Suppressor macrophage treated with lipopolysaccharide for 1 hour (primary cell): ENCODE measurements at places on chromosomes 2 and 18.

DNA sequence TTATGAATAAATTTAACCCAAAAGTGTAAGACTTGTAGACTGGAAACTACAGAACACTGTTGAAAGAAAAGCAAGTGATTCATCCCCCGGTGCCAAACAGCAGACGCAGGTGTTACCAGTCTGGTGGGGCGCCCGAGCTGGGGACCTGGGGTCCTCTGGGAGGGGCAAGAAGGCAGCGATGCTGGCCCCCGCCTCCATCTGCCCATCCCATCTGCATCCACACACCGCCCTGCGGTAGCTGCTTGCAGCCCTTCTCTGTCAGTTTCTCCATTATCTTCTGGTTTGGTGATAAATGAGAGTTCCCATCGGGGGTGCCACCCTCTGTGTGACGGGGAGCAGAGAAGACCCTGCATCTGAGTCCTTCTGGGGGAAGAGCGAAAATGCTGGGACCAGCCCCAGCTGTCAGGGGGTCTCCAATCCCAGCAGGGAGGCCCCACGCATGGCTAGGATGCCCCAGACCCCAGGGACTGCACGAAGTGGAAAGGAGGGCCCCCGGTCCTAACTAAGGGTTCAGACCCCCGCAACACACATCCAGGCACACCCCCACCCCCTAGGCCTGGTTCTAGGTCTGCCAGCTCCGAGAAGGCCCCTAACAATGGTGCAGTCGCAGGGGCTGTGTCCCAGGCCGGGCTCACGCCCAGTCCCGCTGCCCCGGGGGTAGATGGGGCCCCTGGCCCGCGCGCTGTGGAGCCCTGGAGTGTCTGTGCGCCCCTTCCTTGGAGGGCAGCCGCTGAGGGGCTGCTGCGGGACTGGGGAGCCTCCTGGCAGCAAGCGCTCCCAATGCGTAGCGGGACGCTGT, 686 bp upstream of the RGPD8 start:
- no peak for DNase-seq

DNA sequence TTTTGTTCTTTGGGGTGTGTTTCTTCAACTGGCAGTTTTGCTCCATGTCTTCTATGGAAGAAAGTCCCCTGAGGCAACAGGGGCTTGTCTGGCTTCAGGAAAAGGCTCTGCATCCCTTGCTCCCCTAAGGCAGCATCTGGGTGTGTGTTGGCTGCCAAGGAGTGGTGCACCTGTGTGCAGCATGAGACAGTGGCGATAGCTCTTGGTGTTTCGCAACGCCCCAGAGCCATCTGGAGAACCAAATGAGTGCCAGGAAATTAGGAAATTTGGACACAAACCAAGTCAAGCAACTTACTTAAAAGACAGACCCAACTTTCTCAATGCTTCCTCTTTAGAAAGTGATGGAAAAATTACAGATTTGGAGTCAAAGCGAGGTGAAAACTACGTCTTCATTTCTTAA, 1044.4 kb upstream of the CNTNAP5 start:
- no peak for DNase-seq

DNA sequence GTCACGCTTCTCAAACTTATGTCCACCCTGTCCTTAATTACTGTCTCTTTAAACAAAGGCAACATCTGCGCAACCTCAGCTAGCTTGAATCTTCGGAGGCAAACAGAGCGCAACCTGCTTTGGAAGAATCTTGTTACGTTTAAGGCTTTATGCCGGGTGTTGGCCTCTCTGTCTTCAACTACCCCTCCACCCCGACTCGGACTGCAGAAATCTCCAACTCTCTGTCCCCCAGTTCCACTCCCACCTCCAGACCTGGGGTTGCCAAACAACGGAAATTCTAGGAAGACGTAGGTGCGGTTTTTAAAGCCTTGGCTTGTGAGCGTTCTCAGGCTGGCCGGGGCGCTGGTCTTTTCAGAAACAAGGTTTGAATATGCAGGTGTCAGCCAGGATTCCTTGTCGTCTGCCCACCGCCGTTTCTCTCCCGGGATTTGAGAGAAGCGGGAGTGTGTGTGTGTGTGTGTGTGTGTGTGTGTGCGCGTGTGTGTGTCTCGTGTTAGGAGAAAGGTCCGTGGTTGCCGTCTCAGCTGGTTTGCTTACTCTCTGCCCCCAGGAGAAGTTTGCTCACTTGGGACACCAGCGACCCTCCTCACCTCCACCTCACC, 1.1 kb upstream of the ONECUT2 start:
- no peak for DNase-seq

GRCh38 chr2:117127680-117128079, 686.8 kb upstream of the DDX18 start:
- DNase-seq: no peak

DNA sequence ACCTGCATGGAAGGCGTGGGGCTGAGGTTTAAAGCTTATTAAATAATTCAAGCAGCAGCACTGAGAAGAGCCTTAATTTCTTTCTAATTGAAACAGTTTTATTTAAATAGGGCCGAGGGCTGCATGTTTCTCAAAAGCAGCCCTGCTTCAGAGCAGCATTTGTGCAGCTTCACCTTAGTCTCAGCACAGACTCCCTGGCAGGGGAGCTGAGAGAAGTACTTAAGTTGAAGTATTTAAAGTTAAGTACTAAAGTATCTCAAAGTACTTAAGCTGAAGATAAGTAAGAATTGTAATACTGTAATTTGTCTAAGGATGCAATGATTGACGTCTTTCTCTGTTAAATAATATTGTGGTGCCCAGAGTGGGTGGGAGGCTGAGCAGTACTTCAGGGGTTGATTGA, 31.4 kb downstream of the IMPA2 start:
- no peak for DNase-seq

- DNase-seq: peak; percentile 85
Observed at GRCh38 chr2:224025874-224026273, 13.2 kb downstream of the SERPINE2 start.

DNA sequence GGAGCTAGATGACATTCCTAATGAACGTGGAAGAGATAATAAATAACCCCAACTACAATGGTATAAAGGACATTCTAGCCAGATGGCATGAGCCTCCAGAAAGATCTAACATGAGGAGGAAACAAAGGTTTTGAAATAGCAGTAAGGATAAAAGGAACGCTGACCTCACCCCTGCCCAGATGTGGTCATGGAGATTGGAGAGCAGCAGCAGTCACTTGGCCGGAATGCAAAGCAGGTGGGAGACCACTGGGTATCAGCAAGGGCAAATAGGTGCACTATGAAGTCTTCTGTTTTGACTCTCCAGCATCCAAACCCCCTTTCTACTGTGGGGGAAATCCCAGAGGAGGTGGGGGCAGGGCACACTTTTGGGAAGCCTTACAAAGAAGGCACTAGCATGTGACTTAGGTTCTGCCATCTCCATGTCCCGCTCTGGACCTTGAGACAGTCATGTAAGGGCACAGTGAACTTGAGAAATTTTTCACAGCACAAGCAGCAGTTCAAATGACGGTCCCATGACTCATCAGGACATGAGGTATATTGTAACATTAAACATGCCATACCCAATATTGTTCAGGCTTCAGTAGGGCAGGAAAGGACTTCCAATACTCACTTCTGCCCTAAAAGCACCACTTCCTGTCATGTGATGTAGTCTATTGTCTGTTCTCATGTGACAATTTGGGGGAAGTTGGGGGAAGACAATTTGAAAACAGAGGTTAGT, 55.2 kb downstream of the METTL4 start:
- DNase-seq: peak; percentile 84

GRCh38 chr2:187499941-187500532, 52.0 kb upstream of the CALCRL start:
- DNase-seq: peak; percentile 76

GRCh38 chr2:199662255-199662654, 188.7 kb downstream of the FTCDNL1 start:
- DNase-seq: no peak

GRCh38 chr18:78721238-78721875, 258.3 kb upstream of the SALL3 start:
- DNase-seq: no peak

DNA sequence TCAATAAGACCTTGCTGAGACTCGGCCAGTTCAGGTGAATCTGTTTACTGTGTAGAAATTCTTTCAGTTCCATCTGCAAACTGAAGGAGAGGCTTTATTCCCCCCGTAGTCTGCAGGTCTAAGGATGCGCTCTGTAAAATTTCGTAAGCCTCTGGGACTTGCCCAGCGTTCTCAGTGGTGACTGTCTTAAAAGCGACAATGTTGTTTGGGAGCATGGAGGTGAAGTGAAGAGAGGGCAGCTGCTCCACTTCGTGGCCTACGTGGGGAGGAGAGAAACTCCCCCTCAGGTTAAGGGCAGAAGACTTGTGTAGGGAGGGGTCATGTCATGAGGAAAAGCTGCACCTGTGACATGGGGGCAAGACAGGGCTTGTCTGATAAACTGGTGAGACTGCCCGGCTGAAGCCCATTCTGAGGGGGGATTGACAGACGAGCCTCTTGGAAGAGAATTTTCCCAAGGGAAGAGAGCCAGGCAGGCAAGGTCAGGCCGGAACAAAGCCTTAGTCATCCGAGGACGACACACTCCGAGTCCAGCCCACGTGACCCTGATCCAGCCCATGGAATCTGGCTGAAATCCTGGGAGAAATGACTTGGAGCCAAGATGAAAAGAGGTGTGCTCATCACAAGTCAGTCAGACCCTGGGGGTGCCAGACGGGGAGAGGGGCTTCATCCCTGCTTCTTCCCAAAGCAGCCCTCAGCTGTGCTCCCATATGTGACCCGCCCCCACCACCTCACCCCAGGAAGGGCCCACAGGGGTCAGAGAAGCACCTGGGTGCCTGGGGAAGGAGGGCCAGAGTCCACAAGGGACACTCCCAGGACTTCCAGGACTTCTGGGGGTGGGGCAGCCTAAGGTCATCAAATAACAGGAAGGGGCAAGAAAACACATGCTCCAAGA, 88.5 kb upstream of the SH3BP4 start:
- no peak for DNase-seq

GRCh38 chr2:206627632-206628031, 14.7 kb upstream of the FAM237A start:
- DNase-seq: no peak

DNA sequence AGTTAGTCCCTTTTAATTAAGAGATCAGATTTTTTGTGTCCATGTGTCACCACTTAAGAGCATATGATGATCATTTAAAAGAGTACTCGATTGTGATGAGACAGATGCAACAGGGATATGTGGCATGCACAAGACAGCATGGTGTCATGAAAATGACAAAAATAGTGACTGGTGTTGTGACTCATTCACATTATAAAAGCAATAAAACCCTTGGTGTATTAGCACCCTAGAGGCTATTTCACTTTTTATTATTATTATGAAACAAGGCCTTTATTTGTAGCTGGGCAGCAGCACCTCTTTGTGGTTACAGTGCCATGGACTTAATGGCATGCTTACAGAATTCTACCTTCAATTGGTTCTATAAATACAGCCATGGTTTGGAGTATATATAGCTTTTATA, 1296.0 kb upstream of the ZEB2 start:
- DNase-seq: peak; percentile 35

GRCh38 chr2:56680971-56681631, 497.3 kb downstream of the CCDC85A start:
- DNase-seq: no peak

DNA sequence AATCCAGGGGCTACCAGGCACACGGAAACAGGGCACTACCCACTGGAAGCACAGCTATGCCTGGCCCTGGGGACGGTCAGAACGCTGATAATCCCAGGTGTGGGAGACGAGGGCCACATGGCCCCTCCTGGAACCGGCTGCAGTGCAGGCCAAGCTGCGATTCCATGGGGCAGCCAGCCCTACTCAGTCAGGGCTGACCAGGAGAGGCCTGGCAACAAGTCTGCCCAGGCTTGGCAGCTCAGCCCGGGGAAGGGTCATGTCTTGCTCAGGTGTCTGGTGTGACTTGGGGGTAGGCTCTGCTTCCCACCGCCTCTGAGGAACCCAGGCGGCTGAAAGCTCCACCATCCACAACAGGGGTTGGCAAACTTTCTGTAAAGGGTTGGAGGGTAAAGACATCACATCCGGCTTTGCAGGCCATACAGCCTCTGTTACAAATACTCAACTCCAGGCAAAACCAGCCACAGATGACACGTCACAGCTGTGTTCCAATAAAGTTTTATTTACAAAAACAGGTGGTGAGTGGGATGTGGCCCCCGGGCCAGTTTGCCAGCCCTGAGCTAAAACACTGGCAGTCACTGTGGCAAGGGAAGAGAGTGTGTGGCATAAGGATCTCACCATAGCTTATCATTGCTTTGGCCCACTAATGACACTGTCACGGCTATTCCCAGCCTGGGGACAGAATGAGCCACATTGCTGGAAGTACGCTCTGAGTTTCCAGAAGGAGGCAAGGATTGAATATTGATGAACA, 85.2 kb downstream of the NDUFA10 start:
- no peak for DNase-seq

DNA sequence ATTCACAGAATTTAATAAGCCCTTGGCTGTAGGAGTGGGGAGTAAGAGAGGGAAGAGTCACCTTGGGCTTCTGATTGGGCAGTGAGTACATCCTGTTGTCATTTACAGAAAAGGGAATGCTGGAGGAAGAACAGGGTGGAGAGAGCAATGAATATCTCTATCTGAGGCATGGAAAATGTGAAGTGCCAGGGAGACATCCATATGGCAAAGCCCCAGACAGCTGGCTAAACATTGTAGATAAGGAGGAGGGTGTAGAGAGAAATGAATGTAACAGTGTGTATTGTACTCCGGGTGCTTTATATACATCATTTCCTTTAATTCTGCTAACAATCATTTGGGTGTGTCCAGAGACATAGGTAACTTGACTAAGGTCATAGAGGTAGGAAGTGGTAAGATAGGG, 103.5 kb downstream of the UPP2 start:
- DNase-seq: no peak

- no peak for DNase-seq
Observed at GRCh38 chr18:48546396-48546795, 7.6 kb downstream of the CTIF start.

DNA sequence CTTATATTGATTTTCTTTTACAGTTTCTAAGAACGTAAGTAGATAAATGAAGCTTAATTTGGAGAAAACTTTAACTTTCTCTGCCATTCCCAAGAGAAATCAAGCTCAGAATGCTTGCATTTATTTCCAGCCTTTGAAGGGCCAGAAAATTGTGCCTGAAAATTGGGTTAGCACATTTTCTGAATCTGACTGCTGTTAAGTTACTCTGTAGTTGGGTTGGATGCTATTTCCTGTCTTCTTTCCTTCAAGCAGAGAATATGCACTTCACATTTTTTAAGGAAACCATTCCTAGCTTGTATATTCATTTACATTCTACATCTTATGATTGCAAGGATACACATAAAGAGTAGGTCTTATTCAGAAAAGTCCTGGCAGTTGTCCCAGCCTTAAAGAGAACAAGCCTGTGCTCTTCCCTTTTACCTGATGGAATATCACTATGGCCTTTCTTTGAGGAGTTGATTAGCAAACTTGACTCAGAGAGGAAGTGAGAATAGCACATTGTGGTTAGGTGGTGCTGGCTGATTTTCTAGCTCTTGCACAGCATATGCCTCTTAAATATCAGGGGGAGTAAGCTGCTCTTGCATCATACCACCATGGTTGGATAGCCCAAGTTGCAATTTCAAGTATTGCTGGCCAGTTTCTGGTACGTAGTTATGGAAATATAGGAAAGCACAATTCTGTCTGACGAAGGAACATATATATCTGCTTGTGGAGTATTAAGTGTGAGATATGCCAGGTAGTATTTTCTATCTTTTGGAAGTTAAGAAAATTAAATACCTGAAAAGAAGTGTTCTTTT, 133.7 kb downstream of the COMMD1 start:
- peak; percentile 91 for DNase-seq
